ENCODE measurements at places on chromosomes 11 and 22.

DNA sequence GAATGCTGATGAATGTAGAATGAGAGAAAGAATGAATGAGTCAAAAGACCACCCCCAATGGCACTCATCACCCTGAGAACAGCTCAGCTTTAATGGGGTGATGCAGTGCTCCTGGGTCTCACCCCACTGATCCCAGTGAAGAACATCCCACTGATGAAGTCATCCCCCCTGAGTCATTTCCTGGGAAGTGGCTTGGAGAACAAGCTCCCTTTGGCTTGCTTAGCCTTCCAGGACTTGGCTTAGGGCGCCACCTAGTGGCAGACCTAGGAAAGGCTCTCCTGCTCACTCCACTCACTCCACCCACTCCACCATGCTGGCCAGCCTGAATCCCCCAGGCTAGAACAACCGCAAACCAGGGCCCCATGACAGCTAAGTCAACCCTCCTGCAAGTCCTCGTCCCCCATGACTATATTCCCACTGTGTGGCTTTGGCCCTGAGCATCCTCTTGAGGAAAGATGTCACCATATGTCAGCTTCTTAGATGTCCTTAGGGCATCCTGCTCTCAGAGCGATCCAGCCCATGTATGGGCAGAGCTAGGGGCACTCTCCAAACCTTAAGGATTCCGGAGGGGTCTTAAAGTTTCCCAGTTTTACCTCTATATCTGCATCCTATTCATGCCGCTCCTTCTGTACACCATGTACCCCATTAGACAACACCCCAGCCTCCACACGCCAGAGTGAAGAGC is 17.8 kb upstream of the TMPRSS13 start:
- peak; percentile 87 for DNase-seq

DNA sequence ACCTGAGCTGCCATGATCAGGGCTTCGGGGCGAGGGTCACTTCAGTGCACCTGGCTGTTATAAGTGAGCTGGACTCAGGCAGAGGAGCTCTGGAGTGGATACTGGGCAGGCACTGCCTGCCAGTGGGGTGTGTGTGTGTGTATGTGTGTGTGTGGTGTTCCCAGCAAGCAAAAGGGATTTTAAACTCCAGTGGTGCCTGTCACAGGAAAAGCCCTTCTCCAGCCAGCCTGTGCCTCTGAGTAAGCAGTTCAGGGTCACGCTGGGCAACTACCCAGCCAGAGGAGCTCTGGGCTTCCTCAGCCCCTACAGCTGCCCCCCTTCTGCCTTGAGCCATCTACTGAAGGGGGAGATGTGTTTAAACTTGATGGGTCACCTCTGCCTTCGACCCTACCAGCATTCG is 109.0 kb downstream of the OSBP2 start:
- no peak for DNase-seq

GRCh38 chr11:34203377-34203871 is 98.0 kb downstream of the NAT10 start:
- no peak for DNase-seq

DNA sequence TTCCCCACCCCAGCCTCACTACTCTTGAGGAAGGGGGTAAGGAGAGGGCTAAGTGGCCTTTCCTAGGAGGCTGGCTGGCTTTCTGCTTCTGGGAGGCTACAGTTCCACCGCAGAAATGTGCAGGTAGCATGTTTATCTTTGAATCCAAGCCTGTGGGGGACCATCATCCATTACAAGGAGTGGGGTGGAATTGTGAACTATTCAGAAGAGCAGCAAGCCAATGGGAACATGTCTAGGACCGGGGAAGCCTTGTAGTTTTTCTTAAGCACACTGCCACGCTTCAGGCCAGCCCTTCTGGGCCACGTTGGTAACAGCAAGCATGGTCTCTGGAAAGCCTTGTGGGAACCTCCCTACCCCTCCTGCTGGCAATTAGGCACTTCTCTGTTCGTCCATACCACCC is 100.3 kb downstream of the AMOTL1 start:
- DNase-seq, result no peak

- no peak for DNase-seq
Observed at GRCh38 chr11:66651016-66651415, 12.5 kb downstream of the RBM4 start.

GRCh38 chr22:38151126-38151500 is 30.5 kb downstream of the PLA2G6 start:
- DNase-seq, result no peak

DNA sequence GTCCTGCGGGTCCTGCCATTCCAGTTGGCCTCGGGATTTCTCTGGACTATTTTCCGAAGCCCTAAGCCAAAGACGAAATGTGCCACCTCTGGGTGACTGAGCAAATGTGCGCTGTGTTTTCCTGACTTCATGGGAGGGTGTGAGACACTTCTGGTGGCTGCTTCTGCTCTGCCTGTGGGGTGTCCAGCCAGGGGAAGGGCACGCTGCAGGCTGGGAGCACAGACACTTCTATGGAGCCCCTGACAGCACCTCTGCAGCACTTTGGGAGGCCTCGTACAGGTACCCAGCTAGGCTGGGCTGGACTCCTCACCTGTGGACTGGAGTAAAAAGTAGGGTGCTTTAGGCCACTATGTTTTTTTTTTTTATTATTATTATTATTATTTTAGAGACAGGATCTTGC is 17.7 kb downstream of the TANGO2 start:
- DNase-seq, result no peak

DNA sequence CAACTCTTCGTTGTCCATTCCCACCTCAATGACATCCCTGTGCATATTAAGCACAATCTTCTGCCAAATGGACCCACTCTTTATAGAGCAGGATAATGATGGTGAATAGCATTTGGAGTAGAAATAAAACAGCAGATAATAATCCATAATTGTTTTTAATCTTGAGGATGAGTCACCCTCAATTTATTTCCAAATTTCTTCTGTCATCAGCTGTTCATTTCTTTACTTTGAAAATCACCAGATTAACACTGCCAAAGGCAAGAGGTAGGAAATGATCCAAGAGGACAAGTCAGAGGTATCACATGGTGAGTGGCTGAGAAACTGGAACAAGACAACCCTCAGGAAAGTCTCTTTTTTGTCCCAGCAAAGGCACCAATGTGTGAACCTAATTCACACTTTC is 7.3 kb upstream of the AMBRA1 start:
- no peak for DNase-seq

GRCh38 chr11:75677275-75677674 is 8.4 kb upstream of the MAP6 start:
- no peak for DNase-seq

DNA sequence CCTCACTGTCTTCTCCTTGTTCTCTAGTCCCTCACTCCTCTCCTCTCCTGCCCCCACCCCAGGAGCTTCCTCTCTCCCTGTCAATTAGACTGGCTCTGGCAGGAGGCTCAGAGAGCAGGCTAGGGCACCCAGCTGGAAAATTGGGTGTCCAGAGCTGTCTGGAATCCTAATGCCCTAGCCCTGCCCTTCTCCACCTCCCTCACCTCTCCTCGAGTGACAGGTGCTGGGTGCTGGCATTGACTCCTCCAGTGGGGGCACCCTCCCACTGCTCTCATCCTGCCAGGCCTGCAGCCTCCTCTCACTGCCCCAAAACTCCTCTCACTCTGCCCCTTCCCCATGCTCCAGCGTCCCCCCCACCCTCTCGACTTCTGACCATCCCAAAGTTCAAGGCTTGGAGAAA is 68.9 kb downstream of the CYTH4 start:
- DNase-seq, result no peak

DNA sequence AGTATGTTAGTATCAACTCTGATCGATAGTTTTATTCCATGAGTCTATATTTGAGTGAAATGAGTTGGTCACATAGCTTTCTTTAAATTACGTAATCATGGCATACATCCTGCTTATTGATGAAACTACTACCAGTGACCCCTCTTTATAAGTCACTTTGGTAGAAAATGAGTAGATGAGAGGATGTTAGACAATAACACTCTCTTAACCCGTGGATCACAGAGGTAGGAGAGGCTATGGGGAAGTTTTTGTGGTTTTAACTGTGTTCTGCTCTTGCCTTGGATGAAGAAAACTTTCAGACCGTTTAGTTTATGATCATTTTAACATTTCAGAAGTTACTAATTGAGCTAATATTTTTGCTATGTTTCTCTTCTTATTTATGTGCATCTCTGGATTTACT is 34.0 kb downstream of the TBCEL start:
- DNase-seq, result no peak

DNA sequence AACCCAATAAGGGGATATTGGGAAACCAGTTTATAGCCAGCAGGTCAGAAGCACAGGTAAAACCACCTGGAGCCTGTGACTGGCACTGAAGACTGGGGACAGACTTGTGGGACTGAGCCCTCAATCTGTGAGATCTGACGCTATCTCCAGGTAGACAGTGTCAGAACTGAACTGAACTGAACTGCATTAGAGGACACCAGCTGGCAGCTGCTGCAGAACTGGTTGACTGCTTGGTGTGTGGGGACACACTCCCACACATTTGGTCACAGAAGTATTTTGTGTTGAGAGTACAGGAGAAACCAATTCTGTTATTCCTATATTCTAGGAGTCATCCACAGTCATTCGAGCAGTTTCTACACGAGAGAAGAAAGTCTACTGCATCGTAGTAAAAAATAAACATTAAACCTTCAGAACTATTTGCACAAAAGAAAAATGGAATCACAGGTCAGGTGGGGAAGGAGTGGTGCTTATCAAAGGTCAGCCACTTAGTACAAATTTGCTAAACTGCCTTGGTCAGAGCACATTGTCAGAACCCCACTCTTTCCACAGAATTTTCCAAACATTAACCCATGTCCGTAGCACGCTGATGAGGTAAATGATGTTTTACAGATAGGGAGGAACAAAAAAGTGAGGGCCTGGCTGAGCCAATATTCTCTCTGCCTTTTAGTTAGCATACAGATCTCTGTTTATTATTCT is 77.2 kb downstream of the SIK3 start:
- no peak for DNase-seq

DNA sequence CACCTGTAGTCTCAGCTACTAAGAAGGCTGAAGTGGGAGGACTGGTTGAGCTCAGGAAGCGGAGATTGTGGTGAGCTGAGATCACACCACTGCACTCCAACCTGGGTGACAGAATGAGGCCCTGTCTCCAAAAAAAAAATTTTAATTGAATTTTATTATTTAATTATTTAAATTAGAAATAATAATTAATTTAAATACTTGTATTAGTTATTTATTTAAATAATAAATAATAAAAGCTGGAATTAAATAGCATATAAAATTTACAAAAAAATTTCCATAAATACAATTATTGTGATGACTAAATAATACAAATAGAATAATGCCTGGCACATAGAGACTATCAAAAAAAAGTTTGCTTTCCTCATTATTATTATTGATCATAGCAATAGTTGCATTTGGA is 371.5 kb downstream of the KCNA4 start:
- DNase-seq, result no peak

DNA sequence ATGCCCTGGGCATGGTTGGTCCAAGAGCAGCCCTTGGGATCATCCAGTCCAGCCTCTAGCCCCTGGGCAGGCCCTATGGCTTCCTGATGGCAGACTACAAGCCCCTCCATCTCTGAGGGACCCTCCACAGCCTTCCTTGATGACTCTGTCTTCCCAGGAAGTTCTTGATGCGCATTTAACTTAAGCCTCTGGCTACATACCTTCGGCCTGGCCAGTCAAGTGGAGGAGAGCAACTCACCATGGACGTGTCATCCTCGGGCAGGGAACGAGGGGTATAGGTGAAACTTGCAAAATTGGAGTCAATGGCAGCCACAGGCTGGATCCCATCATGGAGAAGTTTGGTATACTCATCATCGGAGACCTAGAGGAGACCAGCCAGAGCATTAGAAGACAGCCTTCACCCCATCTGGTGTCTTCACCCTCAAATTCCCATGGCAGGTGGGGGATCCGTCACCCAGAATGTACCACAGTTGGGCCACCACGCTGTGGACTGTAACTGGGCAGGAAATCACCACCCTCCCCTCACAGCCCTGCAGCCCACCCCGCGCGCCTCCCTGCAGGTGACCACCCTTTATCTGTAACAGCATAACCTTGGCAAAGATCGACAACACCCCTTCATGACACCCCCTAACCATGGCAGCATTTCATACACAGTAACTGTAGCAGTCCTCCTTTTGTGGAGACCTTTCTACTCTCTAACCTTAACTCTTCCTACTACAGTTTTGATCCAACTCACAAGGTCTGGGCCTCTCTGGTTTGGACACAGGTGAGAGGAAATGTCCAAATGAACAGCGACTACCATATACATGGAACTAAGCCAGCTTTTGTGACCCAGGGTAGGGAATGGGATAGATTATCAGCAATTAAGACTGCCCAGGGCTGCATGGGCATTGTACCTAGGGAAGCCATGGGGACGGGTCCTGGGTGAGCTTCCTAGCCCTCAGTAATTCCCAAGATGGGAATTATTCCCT is 91.7 kb downstream of the PDE2A start:
- DNase-seq, result no peak

DNA sequence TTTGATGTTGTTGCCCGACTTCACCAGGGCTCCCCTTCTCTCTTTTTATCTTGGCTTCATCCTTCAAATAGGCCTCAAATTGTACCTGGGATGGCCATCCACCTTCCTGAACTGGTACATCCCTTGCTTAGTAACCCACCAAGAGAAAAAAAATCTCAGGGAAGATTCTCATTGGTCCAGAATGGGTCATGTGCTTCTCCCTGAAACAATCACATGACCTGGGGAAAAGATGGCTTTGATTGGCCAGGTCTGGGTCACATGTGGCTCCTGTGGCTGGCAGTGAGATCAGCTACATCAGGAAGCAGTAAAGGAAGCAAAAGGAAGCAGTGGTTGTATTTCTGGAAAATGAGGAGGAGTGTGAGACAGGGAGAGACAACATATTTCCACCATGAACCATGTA is 540.2 kb downstream of the MIAT start:
- no peak for DNase-seq

DNA sequence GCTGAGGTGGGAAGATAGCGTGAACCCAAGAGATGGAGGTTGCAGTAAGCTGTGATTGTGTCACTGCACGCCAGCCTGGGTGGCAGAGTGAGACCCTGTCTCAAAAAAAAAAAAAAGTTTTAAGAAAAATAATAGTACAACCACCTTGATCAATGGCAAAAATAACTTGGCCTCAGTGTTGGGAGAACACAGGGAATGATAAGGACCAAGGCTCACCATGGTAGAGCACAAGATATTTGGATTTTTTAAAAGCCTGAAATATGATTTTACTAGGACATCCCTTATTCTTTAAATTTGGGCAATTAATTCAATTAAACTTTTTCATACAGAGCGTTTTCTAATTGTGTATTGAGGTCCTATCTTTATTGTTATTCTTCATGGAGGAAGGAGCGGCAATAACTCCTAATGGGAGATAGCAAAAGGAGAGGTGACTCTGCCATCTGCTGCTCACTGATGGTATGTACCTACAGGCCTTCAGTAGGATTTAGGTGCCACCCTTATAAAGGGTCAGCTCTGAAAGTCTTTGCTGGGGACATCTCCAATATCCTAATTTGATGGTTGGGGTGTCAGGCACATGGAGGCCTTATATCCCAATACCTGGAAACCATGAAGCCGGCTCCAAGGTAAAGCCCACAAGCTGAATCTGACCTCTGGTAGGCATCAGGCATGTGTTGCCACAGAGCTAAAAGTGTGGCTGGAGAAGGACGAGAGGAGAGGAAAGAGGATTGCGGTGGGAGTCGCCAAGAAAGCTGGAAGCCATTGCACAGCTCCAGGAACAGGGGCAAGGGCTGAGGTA is 21.9 kb upstream of the POLD3 start:
- no peak for DNase-seq
